T47D (cell line): ENCODE measurements at places on chromosomes 1 and 21.

DNA sequence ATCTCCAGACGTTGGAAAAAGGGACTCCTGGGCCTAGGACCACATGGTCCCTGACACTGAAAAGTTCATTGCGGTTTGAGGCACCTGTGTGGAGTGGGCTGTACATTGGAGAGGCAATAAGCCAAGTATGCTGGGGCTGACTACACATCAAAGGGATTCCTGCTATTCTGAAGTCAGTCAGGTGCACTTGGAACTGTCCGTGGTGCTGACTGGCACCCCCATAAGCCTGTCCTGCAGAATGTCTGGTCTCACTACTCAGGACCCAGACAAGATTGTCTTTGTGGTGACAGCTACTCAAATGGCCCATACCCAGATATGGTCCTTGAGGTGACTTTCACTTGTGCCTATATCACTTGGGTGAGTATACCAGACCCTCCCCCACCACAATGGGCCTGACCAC is 150.6 kb downstream of the RWDD3 start:
- peak; percentile 10 for DNase-seq

DNA sequence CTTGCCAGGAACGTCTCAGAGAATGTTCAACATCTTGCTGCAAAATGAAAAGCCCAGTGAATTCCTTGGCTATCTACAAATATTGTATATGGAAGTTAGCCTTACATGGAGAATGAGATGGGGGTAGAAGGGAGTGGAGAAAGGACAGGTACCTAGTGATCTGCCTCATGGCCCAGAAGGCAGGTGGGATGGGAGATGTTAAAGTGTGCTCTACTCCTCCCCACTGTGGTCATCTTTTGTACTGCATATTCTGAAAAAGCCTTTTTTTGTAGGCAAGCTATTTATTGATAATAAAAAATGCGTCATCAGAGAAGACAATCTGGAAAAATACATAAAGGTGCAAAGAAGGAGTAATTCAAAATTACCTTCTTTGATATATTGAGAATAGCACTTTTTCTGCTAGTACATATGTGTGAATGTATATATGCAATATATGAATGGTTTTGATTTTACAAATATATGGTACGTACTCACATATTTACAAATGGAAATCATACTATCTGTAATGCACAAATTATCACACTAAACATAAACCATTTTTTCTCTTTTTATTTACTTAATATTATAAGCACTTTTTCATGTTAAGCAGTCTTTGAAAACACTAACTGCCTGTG is 19.1 kb upstream of the SLC5A9 start:
- DNase-seq = no peak

- no peak for DNase-seq
These were observed 1.9 kb downstream of the SLC9A1 start for GRCh38 chr1:27152829-27153548.

GRCh38 chr21:27393726-27394125 is 426.8 kb upstream of the ADAMTS5 start:
- no peak for DNase-seq

- peak; percentile 77 for DNase-seq
These were observed 7.1 kb upstream of the NSUN4 start for GRCh38 chr1:46333300-46334029.

- DNase-seq = no peak
These were observed 93.4 kb downstream of the DIRAS3 start for GRCh38 chr1:67957066-67957465.

GRCh38 chr1:223216531-223217205 is 73.6 kb upstream of the TLR5 start:
- no peak for DNase-seq

GRCh38 chr21:44485254-44485793 is 30.0 kb downstream of the LRRC3 start:
- DNase-seq = no peak

DNA sequence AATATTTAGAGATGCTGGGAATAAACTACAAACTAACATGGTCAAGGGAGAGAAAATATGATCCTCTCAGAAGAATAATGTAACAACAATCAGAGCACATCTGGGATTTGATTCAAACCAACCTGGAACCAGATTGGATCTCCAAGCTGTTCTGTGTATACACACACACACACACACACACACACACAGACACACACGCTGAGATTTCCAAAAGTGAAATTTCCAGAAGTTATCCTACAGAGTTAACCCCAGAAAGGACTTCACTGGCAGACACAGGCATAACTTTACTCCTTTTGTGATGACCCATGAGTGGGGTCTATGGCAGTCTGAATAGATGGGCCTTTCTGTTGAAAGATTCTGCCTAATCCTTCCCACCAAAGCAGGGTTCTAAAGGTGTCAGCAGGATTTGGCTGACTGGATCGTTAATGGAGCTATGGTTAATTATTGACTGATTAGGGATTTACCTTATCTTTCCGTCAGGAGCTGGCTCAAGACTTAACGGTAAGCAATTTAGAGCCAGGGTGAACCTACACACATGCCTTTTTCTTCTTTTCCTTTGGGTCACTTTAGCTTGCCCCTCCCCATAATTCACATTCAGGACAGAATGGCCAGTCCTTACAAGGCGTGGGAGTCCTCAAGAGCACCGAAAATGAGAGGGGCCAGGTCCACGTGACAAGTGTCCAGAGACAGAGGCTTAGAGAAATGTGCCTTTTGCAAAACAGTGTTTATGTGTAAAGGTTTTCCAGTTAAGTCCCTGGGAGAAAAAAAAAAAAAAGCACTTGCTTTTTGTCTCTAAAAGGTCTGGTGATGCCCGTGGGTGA is 10.9 kb upstream of the PROX1 start:
- DNase-seq = no peak

GRCh38 chr1:116847688-116848531 is 61.8 kb upstream of the PTGFRN start:
- no peak for DNase-seq

DNA sequence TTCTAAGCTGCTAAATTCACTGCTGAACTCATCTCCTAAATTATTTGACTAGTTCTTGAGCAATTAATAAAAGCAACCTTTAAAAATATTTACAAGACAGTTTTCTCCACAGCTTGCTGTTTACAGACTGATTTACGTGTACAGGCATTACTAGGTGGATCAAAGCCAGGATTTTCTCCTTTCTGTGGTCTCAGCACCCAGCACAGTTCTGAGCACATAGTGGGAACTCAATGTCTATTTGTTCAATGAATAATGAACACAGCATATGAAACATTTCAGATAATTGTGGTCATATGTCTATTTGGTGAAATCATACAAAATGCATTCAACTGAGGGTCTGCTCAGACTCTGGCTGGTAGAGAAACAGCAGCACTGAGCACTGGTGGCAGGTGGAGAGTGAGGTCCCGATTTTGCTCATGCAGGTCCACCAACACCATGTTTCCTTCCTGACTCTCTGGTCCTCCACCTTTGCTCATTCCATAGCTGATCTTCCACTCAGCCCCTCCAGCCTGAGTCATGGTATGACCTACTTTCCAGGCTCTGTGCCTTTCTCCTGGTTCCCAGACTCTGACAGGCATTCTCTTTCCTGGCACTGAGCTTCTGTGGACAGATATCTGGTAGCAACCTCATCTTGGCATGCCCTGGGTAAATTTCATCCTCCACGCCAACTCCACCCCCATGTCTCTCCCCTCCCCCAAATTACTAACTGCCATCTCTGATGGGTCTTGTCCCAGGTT is 311.3 kb downstream of the TGFB2 start:
- no peak for DNase-seq

DNA sequence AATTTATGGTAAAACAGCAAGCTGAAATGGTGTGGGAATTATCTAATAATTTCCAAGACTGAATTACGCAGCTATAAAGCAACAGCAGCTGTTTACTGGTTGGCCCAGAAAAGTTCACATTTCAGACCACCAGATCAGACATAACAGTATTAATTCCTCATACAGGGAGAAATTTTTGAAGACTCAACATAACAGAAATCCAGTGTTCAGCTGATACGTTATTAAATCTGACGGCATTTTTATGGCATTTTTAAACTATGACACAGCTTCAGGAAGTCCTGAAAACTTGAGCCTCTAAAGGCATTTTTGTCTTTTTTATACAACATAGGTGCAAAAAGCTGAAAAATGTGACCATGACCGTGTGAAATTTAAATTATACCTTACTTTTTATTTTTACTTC is 91.2 kb downstream of the APP start:
- no peak for DNase-seq

DNA sequence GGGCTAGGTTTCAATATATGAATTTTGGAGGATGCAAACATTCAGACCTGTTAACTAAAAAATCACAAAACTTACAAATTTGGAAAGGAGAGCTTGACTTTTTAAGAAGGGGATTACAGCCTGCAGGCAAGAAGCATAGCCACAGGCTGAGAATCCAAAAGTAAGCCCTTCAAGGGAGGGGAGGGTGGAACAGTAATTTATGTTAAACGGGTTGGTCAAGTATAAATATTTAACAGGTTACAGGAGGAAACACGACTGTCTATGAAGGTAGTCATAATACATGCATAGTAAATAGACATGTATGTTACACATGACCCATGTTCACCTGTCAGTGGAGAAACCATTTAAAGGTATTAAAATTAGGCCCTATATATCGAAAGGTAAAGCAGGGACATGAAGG is 261.1 kb upstream of the RGS18 start:
- no peak for DNase-seq

DNA sequence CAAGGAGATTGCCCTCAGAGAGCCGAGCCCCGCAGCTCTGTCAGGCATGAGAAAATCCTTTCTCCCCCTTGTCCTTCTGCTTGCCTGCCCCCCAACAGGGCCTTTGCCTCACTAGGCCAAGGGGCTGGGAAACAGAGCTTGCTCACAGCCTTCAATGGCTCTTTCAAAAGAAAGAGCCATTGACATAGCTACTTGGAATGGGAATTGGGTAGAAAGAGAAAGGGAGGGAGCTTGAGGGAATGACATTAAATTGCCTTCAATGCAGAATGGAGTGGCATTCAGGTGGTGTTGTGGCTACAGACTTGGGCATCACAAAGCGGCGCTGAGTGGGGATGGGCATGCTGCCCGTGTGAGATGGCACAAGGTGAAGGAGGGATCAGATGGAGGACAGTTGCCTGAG is 13.2 kb downstream of the SYT11 start:
- no peak for DNase-seq
